ENCODE measurements at places on chromosomes 6 and 20. TPM values are rescaled to one million over a fixed set of nuclear protein-coding genes. Genes with fewer than 3 reads are reported as not detected.

The FBXO5 gene
- total RNA-seq, result 10.4 TPM

The PTGIS gene
- not detected for total RNA-seq

The PRKN gene
- total RNA-seq, result 3.2 TPM

The SPTLC3 gene
- total RNA-seq, result 0.26 TPM

The UNC5CL gene
- 6.4 TPM for total RNA-seq

The C20orf202 gene
- 0.20 TPM for total RNA-seq

The SEC63 gene
- 95.5 TPM for total RNA-seq

The ABRACL gene
- total RNA-seq, result 112 TPM

The TMC2 gene
- not detected for total RNA-seq

GRCh38 chr6:53651205-53651763, 14.3 kb downstream of the KLHL31 start:
- DNase-seq, result peak; percentile 72

- peak; percentile 81 for DNase-seq
Observed at GRCh38 chr6:42726485-42727086, 4.2 kb upstream of the PRPH2 start.

- DNase-seq, result no peak
Observed at GRCh38 chr6:143878272-143878760, 14.0 kb downstream of the ZC2HC1B start.

DNA sequence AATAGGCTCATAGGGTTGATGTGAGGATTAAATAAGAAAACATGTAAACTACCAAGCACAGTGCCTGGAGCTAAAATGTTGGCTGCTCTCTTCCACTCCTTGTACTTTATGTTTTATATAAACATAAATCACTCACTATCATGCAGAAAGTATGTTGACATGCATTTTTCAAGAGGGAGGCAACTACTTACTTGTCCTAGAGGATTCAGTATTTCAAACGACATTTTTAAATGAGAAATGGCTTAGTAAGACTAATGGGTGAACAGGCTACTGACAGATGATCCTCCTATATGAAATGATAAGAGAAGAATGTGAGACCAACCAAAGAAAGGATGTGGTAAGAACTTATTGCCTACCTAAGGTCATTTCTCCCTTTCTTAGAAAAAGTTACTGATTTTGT, 21.0 kb downstream of the LATS1 start:
- no peak for DNase-seq

DNA sequence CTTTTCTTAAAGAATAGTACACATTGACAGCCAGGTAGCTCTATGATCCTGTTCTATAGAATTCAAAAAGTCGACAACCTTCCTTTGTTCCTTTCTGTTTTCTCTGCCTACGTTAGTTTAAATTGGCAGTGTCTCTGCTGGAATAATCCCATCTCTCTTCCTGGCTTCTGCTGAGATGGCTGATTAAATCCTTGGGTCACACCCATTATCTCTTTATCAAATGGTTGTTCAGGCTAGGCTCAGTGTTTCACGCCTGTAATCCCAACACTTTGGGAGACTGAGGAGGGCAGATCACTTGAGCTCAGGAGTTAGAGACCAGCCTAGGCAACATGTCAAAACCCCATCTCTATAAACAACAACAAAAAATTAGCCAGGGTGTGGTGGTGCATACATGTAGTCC, 44.4 kb downstream of the HFE start:
- no peak for DNase-seq

GRCh38 chr6:48139818-48140614, 29.0 kb upstream of the PTCHD4 start:
- no peak for DNase-seq

GRCh38 chr6:53662457-53662856, 3.1 kb downstream of the KLHL31 start:
- no peak for DNase-seq

DNA sequence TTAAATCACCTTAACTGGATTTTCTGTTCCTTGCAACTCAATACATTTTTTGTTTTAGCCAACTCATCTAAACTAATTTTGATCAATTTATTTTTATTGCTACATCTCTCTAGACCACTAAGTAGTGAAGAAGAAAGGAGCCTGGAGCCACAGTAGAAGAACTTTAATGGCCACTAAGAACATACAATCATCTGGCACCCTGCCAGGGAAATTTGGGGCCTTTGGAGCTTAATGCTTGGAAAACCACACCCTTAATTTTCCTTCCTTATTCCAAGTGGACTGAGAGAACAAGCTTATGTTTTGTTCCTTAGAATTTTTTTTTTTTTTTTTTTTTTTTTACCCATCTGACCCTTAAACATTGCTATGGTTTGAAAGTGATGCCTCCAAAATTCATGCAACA, 12.0 kb upstream of the GMDS start:
- no peak for DNase-seq

DNA sequence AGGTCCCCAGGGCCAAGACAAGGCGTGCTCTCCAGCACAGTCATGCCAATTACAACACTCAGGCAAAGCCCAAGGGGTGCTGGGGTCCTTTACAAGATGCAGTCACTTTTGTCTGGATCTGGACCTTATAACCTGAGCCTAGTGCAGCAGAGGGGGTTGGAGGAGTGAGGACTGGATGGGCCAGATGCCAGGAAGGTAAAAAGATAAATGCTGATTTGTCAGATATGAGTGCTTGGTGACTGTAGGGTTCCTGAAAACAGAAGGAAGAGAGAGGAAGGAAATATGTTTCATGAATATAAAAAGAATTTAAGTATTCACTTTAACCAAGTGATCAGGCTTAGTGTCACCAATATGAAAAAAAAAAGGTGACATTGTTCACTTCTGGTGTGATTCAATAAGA, 43.4 kb upstream of the TFAP2A start:
- DNase-seq, result no peak

DNA sequence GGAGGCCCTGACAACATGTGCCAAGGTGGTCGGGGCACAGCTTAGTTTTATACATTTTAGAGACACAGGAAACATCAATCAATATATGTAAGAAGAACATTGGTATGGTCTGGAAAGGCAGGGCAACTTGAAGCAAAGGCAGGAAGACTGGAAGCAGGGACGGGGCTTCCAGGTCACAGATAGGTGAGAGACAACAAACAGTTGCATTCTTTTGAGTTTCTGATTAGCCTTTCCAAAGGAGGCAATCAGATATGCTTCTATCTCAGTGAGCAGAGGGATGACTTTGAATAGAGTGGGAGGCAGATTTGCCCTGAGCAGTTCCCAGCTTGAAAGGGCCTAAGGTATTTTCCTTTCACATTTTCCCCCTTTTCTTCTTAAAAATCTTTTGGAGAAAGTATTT, 311.0 kb upstream of the RGS17 start:
- no peak for DNase-seq

- no peak for DNase-seq
Observed at GRCh38 chr6:70398783-70399728, 14.3 kb upstream of the FAM135A start.

GRCh38 chr20:36246401-36246800, 10.1 kb downstream of the AAR2 start:
- DNase-seq, result no peak

GRCh38 chr6:56359201-56359899, 112.0 kb upstream of the COL21A1 start:
- DNase-seq, result peak; percentile 46

DNA sequence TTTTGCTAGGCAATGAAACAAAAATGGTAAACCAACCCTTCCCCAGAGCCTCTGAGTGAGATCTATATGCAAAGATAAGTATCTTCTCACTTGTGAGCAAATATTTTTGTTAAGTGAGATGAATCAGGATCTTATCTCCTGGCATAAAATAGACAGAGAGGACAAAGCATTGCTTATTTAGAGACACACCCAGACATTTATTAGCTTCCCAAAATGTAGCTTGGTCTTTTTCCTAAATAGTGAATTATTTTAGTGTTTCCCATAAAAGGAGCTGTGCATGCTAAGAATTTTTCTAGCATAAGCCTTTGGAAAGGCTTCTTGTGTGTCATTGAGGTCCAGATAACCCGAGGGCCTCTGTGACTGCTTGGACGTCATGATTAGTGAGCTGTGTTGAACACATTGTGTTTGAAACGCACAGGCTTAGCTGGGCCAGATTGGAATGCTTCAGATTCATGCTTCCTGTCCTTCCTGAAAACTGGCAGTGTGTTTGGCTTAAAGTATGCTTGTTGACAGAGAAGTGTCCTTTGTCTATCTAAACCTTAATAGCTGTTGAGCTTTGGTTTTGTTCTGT, 16.5 kb downstream of the MTHFD1L start:
- no peak for DNase-seq

DNA sequence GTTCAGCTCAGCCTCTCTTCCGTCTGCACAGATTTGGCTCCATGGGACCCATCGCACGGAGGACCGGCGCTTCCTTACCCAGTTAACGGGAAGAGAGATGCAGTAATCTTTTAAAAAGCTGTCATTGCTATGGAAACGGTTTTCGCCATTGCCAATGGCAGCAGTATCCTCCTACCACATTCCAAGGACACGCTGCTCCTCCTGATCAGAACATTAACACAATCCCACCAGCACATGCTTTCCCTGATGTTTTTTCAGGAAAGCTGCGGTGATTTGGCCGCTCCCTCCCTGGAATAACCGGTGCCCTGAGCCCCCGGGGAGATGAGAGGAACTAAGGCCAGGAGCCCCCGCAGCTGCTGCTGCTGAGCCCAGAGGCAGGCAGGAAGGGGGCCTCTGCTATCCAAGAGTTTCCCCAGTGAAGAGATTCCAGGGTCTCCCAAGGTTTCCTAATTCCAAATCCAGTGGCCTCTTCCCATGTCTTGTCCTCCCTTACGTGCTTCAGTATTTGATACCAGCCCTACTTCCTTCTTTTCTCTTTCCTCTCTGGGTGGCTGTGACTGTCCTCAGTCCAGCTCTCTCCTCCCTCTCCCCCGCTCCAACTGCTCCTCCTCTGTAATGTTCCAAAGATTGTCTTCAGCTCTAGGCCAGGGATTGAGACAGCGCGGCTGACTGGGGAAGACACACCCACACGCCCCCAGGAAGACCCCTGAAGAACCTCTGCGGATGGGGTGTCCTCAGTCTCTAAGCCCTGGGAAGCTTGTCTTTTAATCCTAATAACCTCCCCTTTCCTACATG, 2.6 kb downstream of the BNIP5 start:
- no peak for DNase-seq

- DNase-seq, result no peak
Observed at GRCh38 chr6:66675906-66676305, 968.9 kb upstream of the EYS start.

DNA sequence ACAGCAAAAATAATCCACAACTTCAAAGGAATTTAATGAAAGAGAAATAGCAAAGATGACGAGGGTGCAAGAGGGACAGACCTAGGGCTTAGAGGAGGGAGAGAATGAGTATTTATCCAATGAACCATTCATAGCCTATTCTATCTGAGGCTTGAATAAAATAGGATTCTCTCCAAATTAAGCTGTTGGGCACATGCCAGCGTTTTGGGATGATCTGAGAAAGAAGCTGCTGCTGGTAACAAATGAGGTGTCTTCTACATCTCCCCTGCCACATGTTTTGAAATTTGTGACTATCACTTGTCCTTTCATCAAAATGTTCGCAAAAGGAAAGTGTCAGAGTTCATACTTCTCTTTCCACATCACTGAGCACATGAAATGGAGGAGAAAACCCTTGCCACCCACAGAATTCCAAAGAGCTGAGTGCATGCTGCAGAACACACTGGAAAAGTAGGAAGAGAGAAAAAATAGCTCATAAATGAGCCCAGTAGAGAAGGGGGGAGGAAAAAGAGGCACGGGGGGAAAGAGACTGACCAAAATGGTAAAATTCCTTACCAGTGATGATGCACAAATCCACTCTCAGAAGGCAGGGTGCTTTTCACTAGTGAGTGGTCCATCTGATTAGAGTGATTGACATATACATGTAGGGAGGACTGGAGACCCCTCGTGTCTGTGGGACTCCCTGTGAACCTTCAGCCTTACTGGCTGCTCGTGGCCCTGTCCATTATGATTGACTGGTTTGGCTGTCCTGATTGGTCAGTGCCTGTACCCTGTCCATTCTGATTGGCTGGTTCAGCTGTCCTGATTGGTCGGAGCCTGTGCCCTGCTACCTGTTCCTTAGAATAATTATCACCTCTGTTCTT, 180.5 kb downstream of the OGFRL1 start:
- no peak for DNase-seq

GRCh38 chr6:107853230-107853629, 29.1 kb upstream of the SCML4 start:
- DNase-seq, result no peak

DNA sequence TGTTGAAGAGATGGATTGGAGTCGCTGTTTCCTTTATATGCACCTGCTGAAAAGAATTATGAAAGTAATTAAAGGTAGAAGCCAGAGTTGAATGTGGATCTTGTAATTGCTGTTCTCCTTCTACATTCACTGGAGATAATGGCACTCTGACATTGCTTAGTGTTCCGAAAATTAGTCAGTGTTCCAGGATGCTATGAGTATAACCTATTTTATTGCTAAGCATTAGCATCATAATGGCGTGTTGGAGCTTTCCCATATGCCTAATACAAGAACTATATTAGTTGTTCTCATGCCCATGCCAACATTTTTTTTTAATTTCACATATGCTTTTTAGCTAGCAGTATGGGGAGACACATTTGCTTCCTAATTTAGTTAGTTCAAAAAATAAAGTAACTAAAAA, 236.4 kb downstream of the ARHGAP18 start:
- DNase-seq, result no peak

DNA sequence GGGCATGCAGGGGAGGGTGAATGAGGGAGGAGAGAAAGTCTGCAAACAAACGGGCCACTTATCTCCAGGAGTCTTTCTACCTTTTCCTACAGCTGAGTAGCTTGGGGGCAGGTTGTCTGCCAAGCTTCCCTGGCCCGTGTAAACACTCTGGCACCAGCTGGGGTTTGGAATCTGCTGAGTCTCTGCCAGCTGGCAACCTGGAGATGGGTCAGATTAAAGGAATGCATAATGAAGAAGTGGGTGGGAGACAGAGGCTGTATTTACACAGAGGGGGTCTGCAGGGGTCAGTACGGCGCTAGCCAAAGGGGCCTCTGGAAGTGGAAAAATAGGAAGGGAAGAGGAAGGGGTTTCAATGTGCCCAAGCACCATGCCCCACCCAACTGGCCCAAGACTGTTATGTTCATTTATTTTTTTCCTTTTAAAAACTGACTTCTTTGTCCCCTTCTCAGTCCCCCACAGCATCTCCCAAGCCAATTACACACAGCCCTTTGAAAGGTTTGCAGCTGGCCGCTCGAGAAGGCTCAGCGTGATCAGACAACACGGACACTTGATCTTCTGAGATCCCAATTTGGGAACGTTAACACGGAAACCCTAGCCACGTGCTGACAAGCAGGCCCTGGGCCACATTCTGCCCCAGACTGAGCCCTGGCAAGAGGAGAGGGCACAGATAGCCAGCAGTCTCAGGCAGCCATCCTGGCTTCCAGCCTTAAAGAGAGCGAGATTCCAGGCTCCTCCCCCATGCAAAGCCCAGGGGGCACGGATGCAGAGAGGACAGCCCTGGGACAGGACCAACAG, 25.2 kb downstream of the TRAM2 start:
- DNase-seq, result no peak

DNA sequence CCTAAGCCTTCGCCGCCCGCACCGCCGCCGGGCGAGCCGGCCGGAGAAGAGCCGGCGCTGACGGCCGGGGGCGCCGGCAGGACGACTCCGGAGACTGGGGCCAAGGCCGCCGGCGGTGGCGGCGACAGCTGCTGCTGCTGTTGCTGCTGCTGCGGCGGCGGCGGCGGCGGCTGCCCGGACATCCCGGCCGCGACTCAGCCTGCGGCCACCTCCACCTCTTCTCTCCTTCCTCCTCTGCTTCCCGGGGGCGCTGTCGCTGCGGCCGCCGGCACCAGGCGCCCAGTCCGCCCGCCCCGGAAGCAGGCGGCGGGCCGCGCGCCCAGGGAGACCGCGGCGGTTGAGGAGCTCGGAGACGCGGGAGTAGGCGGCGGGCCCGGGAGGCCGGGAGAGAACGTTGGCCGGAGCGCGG, 307 bp downstream of the RANBP9 start:
- DNase-seq, result no peak

- no peak for DNase-seq
Observed at GRCh38 chr20:19649041-19649440, 109.0 kb upstream of the RIN2 start.
